ENCODE measurements at places on chromosomes 1 and 21.
A peak's percentile ranks its signal among the peaks of the same experiment; 100 is the strongest.

GRCh38 chr1:86938450-86938849, 24.0 kb downstream of the HS2ST1 start:
- DNase-seq = no peak

- DNase-seq = no peak
These were observed 13.2 kb upstream of the SLC45A3 start for GRCh38 chr1:205693421-205693991.

GRCh38 chr1:203269654-203270020, 35.7 kb upstream of the BTG2 start:
- DNase-seq = no peak

- no peak for DNase-seq
These were observed 111.7 kb upstream of the IRF2BP2 start for GRCh38 chr1:234721476-234722269.

DNA sequence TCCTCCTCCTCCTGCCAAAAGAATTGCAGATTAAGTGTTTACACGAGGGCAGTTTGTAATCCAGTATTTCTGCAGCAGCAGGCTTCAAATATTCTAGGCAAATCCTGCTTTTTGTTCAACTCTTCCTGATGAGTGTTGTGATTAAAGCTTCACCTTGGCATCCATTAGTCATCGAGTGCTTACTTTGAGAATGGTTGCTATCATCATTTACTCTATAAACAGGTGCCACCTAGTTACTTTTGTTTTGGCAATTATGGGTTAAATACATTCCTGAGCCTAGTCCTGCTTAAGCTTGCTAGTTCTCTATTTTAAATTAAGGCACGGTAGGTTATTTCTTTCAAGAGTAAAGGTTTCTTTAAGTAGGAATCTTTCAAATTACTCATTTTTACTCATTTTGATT, 20.3 kb downstream of the PDC start:
- DNase-seq = no peak

DNA sequence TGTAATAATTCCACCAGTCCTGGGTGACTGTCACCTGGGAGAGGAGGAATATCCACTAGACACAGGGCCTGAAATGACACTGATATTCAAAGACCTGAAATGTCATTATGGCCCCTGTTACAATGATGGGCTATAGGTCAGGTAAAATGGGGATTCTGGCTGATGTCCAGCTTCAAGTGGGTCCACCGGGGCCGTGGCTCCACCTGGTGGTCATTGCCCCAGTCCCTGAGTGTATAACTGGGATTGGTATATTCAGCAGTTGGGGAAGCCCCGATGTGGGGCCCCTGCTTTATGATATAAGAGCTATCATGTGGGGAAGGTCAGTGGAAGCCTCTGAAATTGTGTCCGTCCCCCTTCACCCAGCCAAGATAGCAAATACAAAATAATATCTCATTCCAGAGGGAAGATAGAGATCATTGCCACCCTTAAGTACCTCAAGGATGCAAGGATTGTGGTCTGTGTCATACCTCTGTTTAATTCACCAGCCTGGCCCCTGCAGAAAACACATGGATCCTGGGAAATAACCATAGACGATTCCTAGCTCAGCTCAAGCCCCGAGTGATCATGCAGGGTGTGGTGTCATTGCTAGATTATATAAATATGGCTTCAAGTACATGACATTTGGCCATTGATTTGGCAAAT, 19.4 kb downstream of the PLEKHO1 start:
- peak; percentile 60 for DNase-seq

- no peak for DNase-seq
These were observed 18.7 kb upstream of the SLAMF1 start for GRCh38 chr1:160665330-160666078.
